ENCODE measurements at places on chromosomes 1 and 21. TPM values are rescaled to one million over a fixed set of nuclear protein-coding genes. Genes with fewer than 3 reads are reported as not detected.

VANGL2 gene
- total RNA-seq: 6.6 TPM

DNA sequence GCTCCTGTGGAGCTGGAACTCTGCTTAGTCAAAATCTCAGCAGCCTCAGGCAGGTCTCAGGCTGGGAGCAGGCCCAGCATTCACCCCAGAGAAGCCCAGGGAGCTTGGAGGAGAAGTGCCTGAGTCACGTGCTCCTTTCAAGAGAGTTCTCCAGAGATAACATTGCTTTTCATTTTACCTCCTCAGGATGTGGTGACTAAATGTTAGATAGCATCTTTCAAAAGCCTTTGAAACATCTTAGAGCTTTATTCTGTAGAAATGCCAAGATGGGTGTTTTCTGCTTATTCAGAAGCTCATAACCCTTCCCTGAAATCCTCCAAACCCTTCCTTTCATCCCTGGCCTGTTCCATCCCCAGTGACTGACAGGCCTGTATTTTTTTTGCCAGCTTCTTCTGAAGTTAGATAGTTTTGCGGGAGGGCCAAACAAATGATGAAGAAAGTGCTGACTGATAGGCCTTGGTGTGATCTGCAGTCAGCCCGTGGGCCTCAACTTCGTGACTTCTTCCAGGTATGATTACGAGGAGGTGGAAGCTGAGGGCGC, 58.0 kb downstream of the PGM1 start:
- no peaks in the 10 kb centered on the region for H3K4me1 ChIP-seq
- DNase-seq: no peak
- H3K4me3 ChIP-seq: no peak overlapping the region

ADAMTS5 gene
- 16.8 TPM for total RNA-seq

- H3K4me1 ChIP-seq: no peaks in the 10 kb centered on the region
- H3K36me3 ChIP-seq: no peaks in the 10 kb centered on the region
- DNase-seq: no peak
Measured at GRCh38 chr1:8303141-8303540, 14.8 kb upstream of the SLC45A1 start.

DNA sequence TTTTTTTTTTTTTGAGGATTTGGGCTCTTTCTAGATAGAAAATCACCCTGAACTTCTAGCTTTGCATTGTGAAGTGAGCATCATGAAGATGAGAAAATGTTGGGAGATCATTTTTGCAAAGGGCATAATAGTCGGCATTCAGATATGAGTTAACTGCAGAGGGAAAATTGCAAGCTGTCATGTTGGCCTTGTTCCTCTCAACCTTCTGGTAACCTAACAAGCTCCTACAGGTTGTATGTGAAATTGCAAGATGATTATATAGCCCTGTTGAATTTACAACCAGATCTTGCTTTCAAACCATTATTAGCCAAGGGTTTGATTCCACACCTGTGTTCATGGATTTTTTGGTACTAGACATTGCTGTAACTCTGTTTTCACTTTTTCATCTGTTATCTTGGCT, 2.2 kb downstream of the ELOA start:
- peaks cover 3% of the 10 kb centered on the region for H3K36me3 ChIP-seq
- no peak overlapping the region for H3K4me3 ChIP-seq
- peaks cover 24% of the 10 kb centered on the region for H3K4me1 ChIP-seq
- no peaks in the 10 kb centered on the region for H3K27me3 ChIP-seq
- DNase-seq: no peak

- no peak overlapping the region for H3K4me3 ChIP-seq
- no peaks in the 10 kb centered on the region for H3K27me3 ChIP-seq
- peak overlapping the region; percentile 62 for H3K27ac ChIP-seq
- H3K36me3 ChIP-seq: no peaks in the 10 kb centered on the region
- DNase-seq: no peak
- H3K4me1 ChIP-seq: peaks cover 15% of the 10 kb centered on the region
Measured at GRCh38 chr1:246750752-246751151, 26.5 kb downstream of the SCCPDH start.

ACTN2 gene
- 0.36 TPM for total RNA-seq

GRCh38 chr1:24745711-24746413, 615 bp downstream of the CLIC4 start:
- no peaks in the 10 kb centered on the region for H3K27me3 ChIP-seq
- peak; percentile 90 for DNase-seq
- H3K36me3 ChIP-seq: no peaks in the 10 kb centered on the region
- H3K4me3 ChIP-seq: peak overlapping the region; percentile 91

DNA sequence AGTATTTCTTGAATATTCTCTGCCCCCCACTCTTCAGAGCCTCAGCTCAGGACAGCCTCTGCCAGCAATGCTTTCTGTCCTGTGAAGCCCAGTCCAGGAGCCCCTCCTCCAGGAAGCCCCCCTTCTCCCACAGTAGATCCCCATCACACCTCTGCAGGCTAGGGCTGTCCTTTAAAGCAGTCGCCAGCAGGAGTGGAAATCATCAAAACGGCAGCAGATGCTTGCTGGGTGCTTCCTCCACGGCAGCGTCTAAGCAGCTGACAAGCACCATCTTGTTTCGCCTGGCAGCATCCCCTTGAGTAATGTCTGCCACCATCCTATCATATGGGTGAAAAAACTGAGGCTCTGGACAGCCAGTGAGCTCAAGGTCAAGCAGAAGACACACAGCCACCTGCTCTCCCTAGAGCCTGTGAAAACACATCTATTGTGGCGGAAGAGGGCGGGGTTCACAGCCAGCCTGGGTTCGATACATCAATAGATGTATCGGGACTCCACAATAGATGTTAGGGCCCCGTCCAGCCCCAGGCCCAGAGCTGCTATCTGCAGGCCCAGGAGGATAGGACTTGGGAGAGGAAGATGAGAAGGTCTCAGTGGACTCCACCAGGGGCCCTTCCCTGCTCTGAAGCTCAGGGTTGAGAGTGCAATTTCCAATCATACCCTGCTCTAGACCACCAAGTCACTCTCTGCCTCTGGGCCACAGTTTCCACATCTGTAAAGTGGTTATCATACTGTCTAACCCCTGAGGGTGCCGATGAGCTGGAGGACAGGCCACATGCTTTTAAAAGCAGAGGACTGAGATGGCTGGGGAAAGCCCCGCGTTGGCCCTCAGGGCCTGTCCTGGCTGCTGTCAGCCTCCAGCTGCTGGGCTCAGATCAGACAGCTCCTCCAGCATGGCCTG, 17.5 kb downstream of the RUNX3 start:
- no peak overlapping the region for H3K4me3 ChIP-seq
- no peaks in the 10 kb centered on the region for H3K27me3 ChIP-seq
- H3K4me1 ChIP-seq: peaks cover 10% of the 10 kb centered on the region
- H3K36me3 ChIP-seq: no peaks in the 10 kb centered on the region
- H3K27ac ChIP-seq: no peak overlapping the region

GRCh38 chr1:167373398-167373797, 144.9 kb downstream of the CD247 start:
- no peaks in the 10 kb centered on the region for H3K4me1 ChIP-seq
- H3K36me3 ChIP-seq: no peaks in the 10 kb centered on the region
- H3K4me3 ChIP-seq: no peak overlapping the region
- no peak overlapping the region for H3K27ac ChIP-seq
- no peak for DNase-seq
- H3K27me3 ChIP-seq: no peaks in the 10 kb centered on the region
